Cardiac fibroblast (primary cell): ENCODE measurements at places on chromosomes 3 and 15.

- DNase-seq: no peak
These were observed 81.0 kb upstream of the ALCAM start for GRCh38 chr3:105285653-105286241.

DNA sequence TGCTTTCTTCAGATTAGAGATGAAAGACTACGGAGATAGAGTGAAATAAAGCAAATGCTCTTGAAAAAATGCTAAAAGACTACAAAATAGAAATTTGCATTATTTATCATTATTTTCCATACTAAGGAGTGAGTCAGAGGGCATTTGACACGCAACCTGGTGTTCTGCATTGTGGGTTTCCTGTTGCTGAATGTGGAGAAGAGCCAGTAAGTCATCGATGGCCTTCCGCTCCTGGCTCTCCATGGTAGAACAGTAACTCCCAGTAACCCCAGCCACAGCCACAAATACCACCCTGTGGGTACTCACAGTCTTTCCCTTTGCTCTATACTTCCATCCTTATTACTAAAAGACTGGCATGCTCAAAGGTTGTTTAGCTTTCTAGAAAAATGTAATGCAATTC, 61.5 kb downstream of the CGGBP1 start:
- DNase-seq: no peak

- DNase-seq: no peak
These were observed 267.0 kb downstream of the PLCL2 start for GRCh38 chr3:17151598-17152373.

- DNase-seq: no peak
These were observed 306.3 kb downstream of the ZPLD1 start for GRCh38 chr3:102741105-102741504.

DNA sequence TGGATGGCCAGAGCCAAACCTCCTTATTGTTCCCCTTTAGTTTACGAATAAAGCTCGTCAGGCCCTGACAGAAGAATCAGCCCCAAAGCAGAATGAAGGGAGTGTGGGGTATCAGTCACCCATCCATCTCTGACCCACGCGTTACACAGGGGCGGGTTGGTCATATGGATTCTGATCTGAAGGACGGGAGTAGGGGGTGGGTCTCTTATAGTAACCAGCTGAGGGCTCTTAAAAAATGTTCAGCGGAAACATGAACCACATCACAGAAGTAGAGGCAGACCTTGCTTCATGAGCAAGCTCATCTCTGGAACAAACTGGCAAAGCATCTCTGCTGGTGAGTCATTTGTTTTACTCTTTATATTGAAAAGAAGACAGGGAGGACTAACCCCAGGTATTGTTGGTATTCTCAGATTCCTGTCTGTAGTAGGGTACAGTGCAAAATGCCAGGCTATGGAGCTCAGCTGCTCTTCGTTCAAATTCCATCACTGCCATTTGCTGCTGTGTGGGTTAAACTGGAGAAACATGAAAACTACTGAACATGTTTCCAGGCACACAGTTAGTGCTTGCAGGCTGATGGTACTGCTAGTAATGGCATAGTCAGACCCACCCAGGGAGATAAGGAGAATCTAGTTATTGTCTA, at the start of gene CXCR6:
Gene CXCR6, plus strand, starts transcription at position 258 of the 640 bp plus-strand sequence. CDS start 3,018 bp downstream, outside the sequence.
- no peak for DNase-seq

DNA sequence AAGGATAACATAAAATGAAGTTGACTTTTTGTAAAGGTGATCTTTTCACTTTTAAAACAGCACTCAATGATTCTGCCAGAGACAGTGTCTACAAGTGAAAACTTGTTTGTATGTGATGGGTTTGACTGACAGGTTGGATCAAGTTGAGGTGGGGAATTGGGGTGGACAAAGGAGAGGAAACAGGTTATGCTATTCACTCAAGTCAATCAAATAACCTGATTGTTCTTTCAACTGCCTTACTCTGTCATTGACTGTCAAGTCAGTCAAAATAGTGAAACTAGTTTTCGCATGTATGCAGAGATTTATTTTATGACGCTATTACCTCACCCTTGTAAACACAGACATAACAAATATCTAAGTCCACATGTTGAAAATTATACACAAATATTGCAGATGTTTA, 187.7 kb downstream of the ROBO2 start:
- no peak for DNase-seq

DNA sequence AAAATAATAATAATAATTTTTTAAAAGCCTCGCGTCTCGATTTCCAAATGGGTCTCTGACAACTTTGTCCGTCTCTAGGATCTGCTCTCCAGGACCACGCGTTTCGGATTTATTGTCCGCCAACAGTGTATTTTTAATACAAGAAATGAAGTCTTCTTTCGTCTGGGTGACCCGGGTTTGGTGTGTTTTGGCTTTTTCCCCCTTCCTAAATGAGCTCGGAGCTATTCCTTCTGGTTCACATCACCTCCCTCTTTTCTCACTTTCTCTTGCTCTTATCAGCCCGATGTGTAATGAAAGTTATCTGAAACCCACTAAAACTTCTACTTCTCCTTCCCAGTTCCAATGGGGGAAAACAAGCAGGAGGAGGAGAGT, 516.7 kb downstream of the MECOM start:
- DNase-seq: no peak

- DNase-seq: no peak
These were observed 135.7 kb upstream of the UMPS start for GRCh38 chr3:124594581-124594980.

GRCh38 chr15:61519296-61519695, 290.2 kb upstream of the RORA start:
- DNase-seq: no peak

GRCh38 chr3:69659180-69659910, 79.9 kb upstream of the MITF start:
- DNase-seq: no peak

- DNase-seq: peak; percentile 95
These were observed 92.5 kb downstream of the ADAMTS9 start for GRCh38 chr3:64595253-64595694.

GRCh38 chr3:46934072-46934471, 42.5 kb downstream of the CCDC12 start:
- DNase-seq: peak; percentile 26

DNA sequence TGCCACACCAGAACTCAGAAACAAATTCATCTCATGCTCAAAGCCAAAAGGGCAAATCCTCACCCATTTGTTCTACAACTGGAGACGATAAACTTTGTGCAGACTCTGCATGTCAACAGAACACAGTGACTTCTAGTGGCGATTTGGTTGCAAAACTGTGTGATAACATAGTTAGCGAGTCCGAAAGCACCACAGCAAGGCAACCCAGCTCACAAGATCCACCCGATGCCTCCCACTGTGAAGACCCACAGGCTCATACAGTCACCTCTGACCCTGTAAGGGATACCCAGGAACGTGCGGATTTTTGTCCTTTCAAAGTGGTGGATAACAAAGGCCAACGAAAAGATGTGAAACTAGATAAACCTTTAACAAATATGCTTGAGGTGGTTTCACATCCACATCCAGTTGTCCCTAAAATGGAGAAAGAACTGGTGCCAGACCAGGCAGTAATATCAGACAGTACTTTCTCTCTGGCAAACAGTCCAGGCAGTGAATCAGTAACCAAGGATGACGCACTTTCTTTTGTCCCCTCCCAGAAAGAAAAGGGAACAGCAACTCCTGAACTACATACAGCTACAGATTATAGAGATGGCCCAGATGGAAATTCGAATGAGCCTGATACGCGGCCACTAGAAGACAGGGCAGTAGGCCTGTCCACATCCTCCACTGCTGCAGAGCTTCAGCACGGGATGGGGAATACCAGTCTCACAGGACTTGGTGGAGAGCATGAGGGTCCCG, 199.7 kb downstream of the AKAP13 start:
- peak; percentile 86 for DNase-seq

GRCh38 chr15:88624156-88624970, 3.2 kb downstream of the AEN start:
- DNase-seq: peak; percentile 71

DNA sequence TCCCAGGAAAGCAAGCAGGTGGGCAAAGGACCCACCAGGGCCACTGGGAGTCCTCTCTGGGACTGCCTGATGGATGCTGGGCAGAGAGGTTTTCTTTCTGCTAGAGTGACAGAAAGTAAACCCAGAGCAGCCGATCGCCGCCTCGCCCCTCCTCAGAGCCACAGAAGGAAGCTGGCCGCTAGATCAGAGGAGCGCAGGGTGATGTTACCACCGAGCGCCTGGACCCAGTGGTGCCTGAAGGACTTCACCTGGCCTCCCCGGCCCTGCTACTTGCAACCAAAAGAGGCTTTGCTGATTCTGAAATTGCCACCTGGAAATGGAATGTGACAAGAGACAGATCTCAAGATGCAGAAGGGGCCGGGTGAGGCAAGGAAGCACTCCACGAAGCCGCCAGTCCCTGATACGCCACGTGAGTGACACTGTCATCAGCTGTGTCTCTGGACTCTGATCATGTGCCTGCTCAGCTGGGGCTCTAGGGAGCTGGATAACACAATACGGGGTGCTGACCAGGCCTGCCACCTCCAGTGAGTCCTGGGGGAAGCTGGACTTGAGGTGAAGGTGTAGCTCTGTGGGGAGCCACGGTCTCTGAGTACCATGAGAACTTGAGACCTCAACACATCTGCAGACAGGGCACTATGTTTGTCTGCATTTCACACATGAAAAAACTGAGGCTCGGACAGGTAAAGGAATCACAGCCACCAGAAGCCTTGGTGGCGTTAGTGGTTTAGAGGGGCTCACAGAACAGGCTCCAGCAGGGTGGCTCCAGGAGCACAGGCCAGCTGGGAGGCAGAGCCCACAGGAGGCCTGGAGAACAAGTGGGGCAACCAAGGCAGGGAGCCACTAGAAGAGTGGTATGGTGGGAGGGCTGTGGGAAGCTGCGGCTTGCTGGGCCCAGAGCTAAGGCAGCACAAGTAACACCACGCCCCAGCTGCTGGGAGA, 137.9 kb upstream of the PRR20G start:
- DNase-seq: no peak

DNA sequence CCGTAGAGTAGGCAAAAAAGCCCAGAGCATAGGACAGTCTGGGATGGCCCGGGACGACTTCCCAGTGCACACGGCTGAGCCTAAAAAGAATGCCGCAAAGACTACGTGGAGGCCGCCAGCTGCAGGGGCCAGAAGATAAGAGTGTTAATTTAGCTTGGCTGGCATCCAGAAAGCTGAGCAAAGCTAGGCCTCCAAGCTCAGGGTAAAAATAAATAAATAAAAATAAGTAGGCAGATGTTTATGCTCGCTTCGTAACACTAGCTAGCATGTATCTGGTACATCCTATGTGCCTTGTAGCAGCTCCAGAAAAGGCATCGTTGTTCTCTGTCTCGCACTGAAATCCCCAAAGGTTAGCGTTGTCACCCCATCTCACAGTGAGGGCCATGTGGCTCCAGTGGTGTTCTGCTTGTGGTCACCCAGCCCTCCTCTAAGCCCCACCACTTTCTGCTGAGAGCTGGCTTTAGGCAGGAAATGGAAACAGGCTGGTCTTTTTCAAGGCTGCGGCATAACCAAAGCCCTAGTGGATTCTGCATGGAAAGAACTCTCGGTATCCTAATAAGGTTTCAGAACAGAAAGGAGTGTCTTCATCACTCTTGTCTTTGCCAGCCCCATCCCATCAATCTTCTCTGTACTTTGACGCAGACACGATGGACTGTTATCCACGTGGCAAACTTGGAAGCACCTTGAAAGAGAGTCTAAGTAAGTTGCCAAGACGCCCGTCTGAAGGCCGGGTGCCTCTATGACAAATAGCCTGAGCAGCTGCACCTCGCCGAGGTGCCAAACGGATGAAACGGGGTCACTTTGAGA, 58.1 kb upstream of the MEF2A start:
- DNase-seq: peak; percentile 93

DNA sequence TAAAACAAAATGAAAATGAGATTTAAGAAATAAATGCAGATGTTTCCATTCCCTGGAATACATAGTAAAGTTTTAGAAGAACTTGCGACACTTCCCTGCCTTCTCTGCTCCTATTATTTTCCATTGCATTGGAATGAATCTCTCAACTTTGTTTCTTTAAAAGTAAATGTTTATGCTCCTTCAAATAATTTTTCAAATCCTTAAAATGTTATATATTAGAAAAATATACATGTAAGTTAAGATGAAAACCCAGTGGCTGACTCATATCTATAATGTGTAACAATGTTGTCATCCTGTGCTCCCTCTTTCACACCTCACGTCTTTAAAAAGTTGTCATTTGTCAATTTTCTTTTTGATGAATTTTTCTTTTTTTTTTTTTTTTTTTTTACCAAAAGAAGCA, 3.6 kb downstream of the RBMS3 start:
- DNase-seq: peak; percentile 45

- DNase-seq: no peak
These were observed 17.9 kb downstream of the SLC6A11 start for GRCh38 chr3:10833855-10834414.

DNA sequence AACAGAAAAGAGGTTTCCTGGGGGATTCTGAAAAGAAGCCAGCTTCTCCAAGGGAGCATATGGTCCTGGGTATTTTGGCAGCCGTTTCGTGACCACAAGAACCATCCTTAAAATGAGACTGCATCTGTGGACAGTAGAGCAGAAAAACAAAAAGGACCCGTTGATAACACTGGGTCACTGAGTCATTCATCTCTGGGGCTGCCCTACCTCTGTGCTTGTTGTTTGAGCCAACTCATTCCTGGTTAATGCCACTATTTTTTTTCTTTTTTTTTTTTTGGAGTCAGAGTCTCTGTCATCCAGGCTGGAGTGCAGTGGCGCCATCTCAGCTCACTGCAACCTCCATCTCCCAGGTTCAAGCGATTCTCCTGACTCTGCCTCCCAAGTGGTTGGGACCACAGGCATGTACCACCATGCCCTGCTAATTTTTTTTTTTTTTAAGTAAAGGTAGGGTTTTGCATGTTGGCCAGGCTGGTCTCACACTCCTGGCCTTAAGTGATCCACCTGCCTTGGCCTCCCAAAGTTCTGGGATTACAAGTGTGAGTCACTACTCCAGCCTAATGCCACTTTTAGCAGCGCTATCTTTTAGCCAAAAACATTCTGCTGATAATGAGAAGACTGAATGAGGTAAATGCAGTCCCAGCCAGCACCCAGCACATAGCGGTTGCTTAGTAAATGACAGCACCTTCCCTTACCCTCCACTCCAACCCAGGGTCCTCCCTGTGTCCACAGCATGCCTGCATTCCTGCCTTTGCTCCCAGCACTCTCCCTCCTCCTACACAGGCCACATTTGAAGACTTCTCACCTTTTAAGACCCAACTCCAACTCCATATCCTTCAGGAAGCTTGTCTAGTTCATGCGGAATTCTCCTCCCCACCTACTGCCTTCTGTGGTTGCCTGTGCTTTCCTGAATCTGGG, 9.1 kb upstream of the ISL2 start:
- no peak for DNase-seq

- no peak for DNase-seq
These were observed 33.5 kb downstream of the TGFBR2 start for GRCh38 chr3:30639937-30640336.

DNA sequence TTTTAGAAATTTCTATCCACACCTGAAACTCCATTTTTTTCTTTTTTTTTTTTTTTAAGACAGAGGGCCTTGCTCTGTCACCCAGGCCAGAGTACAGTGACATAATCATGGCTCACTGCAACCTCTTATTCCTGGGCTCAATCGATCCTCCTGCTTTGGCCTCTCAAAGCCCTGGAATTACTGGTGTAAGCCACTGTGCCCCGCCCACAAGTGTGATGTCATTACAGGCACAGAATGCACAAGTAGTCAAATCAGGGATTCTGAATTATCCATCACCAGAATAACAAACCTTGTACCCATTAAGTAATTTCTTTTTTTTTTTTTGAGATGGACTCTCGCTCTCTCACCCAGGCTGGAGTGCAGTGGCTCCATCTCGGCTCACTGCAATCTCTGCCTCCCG, 1.9 kb downstream of the UQCRC1 start:
- DNase-seq: peak; percentile 37

- DNase-seq: peak; percentile 76
These were observed 20.3 kb upstream of the EPB42 start for GRCh38 chr15:43241100-43241499.
